Activated CD8-positive, alpha-beta memory T cell treated with anti-CD3 and anti-CD28 coated beads, Interleukin-2, amount 10 ng/mL, durations not matched to agents 7 days and 5 days (primary cell): ENCODE measurements at places on chromosomes 3 and 15. TPM values are rescaled to one million over a fixed set of nuclear protein-coding genes. Genes with fewer than 3 reads are reported as not detected.

PARP9 gene
- total RNA-seq: 91.8 TPM

EXD1 gene
- not detected for total RNA-seq

OXSM gene
- 12.0 TPM for total RNA-seq

CSTA gene
- total RNA-seq: not detected

SPINK8 gene
- total RNA-seq: not detected

ZNF80 gene
- 4.5 TPM for total RNA-seq

GABRR3 gene
- not detected for total RNA-seq

SLC2A2 gene
- not detected for total RNA-seq

LRRC31 gene
- total RNA-seq: not detected

CTXN2 gene
- not detected for total RNA-seq

ADAMTS9 gene
- not detected for total RNA-seq

TNFSF10 gene
- total RNA-seq: 256 TPM

GRCh38 chr3:184334470-184335158 lies 2.8 kb upstream of the FAM131A start:
- peak; percentile 73 for DNase-seq

DNA sequence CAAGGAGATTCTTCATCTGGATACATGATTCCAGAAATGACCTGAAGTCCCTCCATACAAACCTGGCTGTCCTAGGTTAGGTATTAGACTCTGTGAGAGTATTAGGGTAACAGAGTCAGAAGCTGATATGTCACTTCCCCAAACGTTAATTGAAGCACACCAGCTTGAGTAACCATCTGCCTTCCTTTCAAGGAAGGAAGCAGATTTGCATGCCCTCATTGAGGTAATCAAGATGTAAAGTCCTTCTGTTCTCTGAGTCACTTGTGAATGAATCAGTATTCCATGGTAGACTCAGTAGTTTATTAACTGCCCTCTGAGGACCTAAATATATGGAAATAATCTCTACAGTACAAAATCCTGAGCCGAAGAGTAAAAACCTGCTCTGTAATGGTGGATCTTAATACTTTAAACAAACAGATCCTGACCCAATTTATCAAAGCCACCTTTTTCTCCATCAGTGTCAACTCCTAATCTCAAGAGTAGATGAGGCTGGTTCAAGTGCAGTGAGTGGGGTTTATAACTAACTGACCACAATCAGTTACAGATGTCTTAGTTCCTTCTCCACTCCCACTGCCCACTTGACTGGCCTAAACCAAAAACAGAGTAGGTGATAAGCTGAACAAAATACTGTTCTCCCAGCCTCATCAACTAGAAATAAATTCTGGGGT lies 246.2 kb upstream of the CHRM5 start:
- DNase-seq: no peak

GRCh38 chr3:182644790-182645433 lies 148.4 kb upstream of the ATP11B start:
- peak; percentile 48 for DNase-seq

DNA sequence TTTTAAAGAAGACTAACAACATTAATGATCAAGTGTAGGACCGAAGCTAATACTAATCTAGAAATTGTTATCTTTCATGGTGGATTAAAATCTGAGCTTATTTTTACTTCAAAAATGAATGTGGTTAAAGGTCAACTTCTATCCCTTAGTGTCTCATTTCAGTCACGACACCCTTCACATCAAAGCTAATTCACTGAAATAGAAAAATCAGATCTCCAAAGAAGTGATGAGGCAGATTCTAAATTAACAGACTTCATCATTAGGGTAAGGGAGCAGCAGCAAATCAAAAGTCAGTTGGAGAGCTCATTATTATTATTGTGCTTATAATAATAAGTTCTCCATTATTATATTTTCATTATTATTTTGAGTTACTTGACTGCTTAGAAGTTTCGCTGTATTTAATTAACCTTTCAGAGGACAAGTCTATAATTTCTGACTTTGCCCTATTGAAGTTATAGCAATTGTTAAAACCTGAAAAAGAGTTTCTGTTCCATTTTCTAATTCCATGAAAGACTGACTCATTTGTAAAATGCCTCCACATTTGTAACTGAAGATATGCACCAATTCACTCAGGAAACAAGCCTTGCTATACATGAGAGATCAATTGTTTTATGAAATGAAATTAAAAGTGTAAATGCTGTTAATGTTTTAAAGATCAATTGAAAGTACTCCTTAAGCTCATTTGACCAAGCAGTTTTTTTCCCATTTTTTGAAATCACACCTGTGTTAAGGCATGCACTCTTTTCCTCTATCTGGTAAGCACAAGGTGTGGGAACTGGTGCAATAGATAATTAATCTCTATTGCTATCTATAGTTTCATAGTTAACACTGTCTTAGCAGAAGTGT lies 23.1 kb upstream of the CMC1 start:
- no peak for DNase-seq

DNA sequence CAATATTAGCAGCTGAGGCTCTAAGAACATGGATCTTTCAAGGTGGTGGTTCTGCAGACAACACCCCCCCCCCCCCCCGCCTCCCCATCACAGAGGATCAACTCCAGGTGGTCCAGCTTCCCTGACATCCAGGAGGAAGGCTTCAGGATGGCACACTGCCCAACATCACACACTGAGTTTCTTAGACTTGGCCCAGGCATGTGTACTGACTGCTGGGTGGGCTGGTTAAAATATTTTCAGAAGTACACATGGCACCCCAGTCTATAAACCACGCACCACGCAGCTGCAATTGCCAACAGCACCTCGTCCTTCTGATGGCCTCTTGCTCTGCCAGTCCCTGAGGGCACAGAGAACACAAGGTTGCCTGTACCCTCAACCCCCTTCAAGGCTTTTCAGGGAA lies 22.1 kb downstream of the SRPRB start:
- no peak for DNase-seq

GRCh38 chr15:59438625-59439290 lies 772 bp downstream of the FAM81A start:
- DNase-seq: no peak

DNA sequence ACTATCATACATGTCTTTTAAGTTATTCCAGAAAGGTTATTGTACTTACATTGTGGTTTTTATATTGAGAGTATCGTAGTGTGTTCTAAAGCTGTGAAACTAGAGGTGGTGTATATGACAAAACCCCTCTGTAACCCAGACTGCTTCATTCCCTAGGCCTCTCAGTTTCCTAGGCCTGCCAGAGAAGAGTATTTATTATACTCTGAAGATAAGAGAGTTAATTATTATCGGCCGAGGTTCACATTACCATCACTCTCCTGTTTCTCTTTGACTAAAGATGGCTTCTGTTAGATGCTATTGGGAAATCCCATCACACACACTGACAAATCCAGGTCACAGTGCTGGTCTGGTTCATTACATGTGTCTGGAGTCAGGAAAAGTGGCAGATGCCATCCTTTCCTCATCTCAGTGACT lies 20.5 kb downstream of the EXOSC7 start:
- DNase-seq: no peak

DNA sequence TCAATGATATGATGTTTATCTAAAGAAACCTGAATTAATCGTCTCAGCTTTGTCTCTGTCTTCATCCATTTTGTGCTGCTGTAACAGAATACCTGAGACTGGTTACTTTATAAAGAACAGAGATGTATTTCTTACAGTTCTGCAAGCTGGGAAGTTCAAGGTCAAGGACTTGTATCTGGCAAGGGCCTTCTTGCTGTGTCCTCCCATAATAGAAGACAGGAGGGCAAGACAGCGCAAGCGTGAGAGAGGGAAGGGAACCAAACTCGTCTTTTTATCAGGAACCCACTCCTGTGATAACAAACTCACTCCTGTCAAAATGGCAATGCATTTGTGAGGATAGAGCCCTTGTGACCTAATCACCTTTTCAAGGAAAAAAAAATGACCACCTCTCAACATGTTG lies 131.5 kb downstream of the GHSR start:
- DNase-seq: no peak

GRCh38 chr3:192727032-192727847 lies at the start of gene FGF12:
Gene FGF12, minus strand, starts transcription at chr3:192727541.
- no peak for DNase-seq

DNA sequence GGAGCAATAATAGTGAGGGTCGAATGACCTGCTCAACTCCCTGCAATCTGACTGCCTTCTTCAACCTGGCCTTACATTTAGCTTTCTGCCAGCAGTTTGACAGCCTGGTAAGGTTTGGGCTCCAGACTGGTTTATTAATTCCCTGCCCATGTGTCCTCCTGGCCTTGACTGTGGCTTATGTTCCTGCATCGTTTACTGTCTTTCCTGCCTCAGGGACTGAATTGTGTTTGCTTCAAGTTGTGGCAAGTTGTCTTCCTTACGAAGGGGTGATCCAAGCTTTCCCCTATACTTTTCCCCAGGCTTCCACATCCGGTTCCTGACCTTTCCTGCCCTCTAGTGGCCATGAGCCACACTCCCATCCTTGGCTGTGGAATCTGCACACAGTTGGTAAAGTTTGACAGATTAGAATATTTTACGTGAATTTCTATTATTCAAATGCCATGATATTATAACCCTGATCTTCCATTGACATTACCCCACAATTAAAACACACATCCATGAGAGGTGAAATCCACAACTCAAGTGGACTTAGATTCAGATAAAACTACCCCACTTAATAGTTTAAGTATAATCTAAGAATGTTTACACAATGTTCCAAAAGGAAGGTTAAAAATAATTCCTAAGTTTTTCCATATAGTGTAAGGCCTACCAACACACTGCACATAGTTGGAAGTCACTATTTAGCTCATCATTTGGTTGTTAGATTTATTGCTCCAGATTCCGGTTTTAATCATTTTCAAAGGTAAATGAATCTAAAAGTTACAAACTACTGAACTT lies 95.7 kb downstream of the NEDD4 start:
- DNase-seq: no peak

- no peak for DNase-seq
Measured at GRCh38 chr3:177300039-177300833, 103.0 kb upstream of the TBL1XR1 start.

GRCh38 chr15:58931987-58932588 lies 1.4 kb downstream of the SLTM start:
- DNase-seq: no peak

GRCh38 chr15:42289166-42289565 lies 15.9 kb upstream of the TMEM87A start:
- DNase-seq: no peak

- no peak for DNase-seq
Measured at GRCh38 chr3:12751571-12751970, 7.5 kb downstream of the TMEM40 start.

DNA sequence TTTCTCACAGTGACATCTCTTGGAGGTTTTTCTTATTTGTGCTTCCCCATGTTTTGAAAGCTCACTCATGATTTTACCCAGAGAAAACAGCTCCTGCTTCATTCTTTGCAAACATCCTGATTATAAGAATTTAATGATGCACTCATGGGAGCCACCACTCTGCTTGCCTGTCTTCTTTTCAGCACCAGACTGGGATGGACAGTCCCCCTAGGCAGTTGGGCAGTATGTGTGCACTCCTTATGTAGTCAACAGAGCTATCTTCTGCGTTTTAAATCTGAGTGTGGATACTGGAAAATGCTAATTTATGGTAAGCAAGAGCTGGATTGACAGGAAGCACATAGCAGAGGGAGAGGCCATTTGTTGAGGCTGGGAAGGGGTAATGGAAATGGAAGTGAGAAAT lies 276.1 kb downstream of the AGBL1 start:
- DNase-seq: no peak

GRCh38 chr3:104429727-104430126 lies 937.0 kb upstream of the ALCAM start:
- no peak for DNase-seq

- DNase-seq: peak; percentile 86
Measured at GRCh38 chr15:84658080-84658787, at the start of gene NMB. Gene NMB, minus strand, starts transcription at chr15:84658199. Its CDS starts 47 bp downstream, at chr15:84658152.

DNA sequence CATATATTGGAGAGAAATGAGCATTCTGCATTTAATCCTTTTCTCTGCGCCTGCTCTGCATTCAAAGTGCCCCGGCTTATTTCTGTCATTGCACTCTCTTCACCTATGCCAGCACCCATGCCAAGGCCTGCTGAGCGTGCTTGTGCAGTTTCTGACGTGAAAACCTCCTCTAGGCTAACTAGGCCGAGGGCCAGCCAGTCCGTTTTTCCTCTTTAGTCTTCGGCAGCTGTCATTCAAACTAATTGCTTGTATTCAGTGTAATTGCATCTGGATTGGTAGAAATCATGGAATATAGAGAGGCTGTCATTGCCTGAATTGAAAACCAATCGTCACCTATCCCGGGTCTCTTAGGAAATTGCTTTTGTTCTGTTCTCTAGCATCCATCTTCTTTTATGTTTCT lies 94.0 kb downstream of the ARPP21 start:
- DNase-seq: no peak

DNA sequence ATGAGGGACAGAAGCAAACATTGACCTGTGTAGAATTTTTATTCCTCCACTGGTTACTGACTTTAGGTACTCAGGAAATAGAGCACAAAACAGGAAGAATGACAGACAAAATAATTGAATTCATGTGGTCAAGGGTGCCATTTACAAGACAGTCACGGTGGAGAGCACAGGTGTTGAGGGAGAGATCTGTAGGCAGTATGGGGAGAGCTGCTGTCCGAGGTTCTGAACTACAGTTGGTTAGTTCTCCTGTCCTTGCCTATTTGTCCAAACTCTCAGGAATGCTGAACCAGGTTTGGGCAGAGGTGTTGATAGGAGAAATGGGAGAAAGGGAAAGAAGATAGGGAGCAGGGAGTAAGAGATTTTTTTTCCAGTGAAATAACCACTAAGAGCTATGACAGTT lies 178.5 kb upstream of the ZBTB20 start:
- DNase-seq: no peak

- no peak for DNase-seq
Measured at GRCh38 chr3:146200461-146201220, 39.7 kb upstream of the PLOD2 start.

GRCh38 chr3:195838714-195839113 lies 27.0 kb upstream of the MUC4 start:
- no peak for DNase-seq

GRCh38 chr3:16079519-16079918 lies 95.0 kb upstream of the GALNT15 start:
- no peak for DNase-seq

DNA sequence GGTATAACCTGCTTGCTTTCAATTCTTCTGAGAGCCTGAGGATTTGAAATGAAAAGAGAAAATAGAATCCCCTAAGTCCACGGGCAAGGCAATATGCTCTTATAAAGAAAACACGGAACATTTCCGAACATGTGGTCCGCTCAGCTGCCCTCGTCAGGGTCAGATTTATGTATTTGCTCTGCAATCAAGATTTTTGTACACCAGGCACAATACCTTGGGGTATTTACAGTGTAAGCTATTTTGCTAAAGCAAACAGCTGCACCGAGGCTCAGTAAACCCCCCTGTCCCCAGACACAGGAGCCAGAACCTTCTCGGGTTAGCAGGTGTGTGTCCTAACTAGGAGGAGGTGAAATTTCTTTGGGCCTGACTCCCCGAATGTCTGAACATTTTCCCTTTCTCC lies 155.8 kb upstream of the LRIG1 start:
- no peak for DNase-seq
